ENCODE measurements at places on chromosomes 3 and 15.

DNA sequence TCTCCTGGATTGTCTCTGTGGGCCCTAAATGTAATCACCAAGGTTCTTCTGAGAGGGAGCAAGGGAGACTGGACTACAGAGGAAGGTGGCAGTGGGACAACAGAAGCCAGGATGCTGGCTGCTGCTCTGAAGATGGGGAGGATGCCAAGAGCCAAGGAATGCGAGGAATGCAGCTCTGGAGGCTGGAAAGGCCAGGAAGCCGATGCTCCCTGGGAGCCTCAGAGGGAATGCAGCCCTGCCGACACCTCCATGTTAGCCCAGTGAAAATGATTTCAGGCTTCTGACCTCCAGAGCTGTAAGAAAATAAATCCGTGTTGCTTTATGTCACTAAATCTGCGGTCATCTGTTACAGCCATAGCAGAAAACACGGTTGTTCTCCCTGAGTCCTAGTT is 44.1 kb downstream of the UMPS start:
- DNase-seq = no peak

- DNase-seq = no peak
Measured at GRCh38 chr3:37537914-37538691, 323.6 kb upstream of the CTDSPL start.

DNA sequence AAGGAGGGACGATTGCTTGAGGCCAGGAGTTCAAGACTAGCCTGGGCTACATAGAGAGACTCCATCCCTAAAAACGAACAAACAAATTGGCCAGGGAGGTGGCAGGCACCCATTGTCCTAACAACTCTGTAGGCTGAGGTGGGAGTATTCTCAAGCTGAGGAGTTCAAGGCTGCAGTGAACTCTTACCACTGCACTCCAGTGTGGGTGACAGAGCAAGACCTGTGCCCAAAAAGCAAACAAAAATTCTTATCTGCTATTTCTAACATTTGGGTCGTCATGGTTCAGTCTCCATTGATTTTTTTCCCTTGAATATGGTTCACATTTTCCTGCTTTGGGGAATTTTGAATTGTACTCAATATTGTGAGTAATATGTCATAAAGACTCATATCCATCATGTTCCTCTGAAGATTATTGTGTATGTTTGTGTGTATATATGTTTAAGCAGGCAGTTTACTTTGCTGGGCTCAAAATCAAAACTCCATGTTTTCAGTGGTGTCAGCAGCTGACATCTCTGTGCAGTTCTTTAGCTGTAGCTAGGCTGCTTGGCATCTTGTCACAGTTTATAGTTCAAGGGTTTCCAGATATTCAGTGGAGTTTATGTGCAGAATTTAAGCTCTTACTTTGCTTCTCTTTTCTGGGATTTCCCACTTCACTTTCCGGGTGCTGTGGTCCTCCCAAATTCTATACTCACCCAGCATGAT is 33.2 kb downstream of the IFT122 start:
- no peak for DNase-seq

- DNase-seq = no peak
Measured at GRCh38 chr15:27220199-27220598, 249.2 kb downstream of the GABRG3 start.

- no peak for DNase-seq
Measured at GRCh38 chr3:138457863-138458735, 23.7 kb downstream of the ESYT3 start.
